ENCODE measurements at places on chromosomes 7 and 10.

DNA sequence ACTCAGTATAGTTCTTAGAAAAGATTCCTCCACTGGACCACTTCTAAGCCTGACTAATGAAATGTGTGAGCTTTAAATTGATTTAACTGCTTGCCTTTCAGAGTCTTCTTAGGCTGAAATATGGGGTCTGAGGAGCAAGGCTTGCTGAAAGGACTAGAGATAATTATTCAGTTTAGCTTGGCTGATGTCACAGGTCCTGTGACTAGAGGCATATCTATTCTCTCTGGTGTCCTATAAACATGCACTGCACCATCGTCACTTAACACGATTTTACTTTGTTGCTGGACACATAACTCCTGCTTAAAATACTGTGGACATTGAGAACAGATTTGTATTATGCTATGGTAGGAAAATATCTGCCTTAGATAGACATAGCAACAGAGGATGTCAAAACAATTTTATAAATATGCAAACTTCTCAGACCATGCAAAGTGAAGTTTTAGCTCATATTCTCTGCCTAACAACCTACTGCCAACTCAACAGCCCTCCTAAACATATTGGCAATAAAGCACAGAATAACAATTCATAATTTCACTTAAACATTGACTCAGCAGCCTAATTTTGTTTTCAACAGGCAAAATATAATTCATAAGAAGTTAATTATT, 80.2 kb downstream of the RNF133 start:
- DNase-seq = no peak

- DNase-seq = peak; percentile 29
Observed at GRCh38 chr10:29120216-29120615, 168.7 kb upstream of the LYZL1 start.

GRCh38 chr10:19921300-19922140, 105.3 kb downstream of the PLXDC2 start:
- no peak for DNase-seq

DNA sequence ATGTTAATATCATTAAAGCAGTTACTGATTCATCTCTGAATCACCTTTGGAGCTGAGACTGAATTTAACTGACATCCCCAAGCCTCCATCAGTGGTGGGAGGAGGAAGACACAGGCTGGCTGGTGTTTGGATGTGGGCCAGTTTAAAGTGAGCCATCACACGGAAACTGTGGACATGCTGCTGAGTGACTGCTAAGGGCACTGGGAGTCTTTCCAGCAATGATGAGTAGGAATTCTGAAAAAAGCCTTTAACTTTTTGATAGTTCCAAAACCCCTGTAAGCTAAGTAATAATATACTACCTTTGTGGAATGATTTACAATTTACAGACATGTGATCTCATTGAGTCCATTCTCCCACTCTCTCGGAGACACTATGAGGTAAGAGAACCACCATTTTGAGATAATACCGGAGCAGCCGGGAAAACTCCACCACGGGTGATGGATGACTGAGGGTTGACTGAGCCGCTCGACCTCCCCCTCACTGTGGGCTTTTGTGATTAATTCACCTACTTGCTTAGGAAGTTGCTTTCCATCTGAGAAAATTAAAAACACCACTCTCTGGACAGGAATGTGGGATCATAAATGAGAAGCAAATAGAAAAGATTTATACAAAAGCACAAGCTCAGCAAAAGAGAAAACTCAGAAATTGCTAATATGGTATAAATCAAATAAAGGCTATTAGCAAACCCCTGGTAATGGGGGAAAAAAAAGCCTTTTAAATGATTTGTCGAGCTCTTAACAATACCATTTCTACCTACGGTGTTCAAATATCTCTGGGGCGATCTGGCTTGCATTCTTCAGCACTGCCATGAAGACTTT, 194.8 kb downstream of the FANK1 start:
- DNase-seq = peak; percentile 79

DNA sequence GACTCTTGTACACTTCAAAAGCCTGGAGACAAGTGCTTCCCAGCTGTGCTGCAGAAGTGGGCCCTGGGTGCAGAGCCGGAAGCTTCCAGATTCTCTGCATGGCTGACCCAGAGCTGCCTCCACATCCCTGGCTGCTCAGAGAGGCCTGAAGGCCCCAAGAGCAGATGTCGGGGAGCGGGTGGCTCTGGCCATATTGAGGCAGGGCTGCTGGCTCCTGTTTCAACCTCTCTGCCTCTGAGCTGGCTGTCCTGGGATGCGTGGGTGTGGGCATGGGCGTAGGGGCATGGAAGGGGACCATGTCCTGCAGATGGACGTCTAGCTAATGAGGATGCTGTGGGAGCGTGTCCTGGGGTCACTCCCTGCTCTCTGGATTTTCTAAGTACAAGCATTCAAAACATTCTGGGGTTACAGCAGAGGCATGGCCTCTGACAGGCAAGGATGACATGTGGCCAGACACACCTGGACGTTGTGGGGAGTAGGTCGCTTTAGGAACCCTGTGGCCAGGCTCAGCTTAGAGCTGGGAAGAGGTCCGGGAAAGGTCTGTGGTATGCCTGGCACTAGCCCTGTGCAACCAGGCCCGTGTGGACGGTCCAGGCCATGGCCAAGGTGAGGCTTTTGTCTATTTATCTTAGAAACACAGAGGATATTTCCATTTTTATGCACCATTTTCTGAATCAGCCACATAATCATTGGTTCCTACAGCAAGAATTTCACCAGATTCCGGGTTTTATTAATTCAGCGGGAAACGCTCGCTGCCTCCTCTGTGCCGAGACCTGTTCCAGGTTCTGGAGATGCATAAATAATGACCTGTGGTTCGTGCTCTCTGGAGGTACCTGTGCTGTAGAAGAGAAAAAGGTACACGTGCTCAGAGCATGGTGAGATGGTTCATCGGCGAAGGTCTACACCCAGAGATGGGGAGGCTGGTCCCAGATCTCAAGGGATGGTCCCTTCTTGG, 361.1 kb downstream of the GLRX3 start:
- no peak for DNase-seq

DNA sequence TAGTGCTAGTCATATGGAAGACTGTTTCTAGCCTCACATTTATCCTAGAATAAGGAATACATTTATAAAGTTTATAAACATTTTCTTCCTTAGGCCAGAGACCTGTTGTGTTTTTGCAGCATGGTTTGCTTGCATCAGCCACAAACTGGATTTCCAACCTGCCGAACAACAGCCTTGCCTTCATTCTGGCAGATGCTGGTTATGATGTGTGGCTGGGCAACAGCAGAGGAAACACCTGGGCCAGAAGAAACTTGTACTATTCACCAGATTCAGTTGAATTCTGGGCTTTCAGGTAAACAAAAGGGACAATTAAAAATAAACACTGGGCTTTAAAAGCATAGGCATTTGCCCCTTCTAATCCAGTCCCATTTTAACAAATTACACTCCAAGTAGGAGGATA, 4.2 kb downstream of the LIPF start:
- DNase-seq = no peak

GRCh38 chr10:26251925-26252324, 35.4 kb downstream of the GAD2 start:
- peak; percentile 16 for DNase-seq

GRCh38 chr10:6530211-6530840, 49.8 kb downstream of the PRKCQ start:
- no peak for DNase-seq

DNA sequence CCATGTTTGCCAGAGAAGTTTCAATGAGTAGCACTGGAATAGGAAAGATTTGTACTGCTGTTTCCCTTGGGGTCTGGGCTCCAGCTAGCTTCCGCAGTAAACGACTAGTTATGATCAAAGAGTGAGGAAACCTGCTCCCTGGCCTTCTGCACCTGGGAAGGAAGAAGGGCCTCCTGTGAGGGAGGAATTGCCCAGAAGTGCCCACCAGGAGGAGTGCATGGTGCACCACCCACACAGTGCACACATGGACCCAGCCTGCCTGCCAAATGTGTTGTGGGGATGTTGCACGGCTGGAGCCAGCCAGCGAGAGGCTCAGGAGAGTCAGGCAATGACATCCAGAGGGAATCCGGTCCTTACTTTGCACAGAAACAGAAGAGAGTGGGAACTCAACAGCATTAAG, 27.0 kb upstream of the FAM107B start:
- no peak for DNase-seq

DNA sequence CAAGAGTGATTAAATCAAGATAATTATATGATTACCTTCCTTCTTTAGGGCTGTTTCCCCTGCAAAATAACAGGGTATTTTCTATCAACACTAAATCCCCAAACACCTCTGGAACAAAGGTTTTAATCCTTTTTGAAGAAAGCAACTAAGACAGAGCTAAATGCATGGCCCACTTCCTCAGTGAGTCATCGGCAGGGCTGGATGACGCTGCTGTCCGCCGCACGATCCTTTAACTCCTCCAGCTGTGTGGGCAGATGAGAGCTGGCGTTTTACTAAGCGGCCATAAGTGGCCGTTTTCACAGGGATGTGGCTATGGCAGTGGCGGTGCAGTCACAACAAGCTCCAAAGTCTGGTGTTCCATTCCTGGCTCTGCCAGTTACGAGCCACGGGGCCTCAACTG, 76.0 kb upstream of the C1QL3 start:
- DNase-seq = no peak

GRCh38 chr7:23696916-23697441, 13.0 kb upstream of the STK31 start:
- no peak for DNase-seq

- no peak for DNase-seq
Observed at GRCh38 chr10:131577786-131578471, 266.4 kb upstream of the TCERG1L start.

DNA sequence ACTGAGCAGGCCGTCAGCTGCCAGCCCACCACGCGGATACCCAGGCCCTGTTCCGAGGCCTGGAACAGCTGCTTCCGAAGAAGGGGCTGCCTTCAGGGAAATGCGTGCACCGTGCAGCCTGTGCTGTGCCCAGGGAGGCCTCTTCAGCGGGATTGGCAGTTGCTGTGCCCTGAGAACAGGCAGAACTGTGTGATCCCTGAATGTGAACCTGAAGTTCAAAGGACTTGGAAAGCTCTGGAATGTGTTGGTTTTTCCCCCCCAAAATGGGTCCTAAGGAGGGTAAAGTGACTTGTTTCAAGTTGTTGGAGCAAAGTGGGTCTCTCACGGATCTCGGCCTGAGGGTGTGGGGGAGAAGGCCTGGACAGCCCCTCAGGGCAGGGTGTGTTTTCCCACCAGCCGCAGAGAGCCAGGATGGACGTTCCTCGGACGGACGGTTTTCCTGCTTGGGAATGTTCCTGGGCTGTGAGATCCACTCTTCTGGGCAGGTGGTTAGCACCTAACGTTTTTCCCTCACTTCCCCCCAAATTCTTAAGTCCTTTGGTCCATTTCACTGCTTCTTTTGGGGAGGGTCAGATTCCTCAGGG, 2.1 kb downstream of the SPRN start:
- no peak for DNase-seq

GRCh38 chr10:126052171-126052570, 155.8 kb downstream of the FANK1 start:
- DNase-seq = no peak

DNA sequence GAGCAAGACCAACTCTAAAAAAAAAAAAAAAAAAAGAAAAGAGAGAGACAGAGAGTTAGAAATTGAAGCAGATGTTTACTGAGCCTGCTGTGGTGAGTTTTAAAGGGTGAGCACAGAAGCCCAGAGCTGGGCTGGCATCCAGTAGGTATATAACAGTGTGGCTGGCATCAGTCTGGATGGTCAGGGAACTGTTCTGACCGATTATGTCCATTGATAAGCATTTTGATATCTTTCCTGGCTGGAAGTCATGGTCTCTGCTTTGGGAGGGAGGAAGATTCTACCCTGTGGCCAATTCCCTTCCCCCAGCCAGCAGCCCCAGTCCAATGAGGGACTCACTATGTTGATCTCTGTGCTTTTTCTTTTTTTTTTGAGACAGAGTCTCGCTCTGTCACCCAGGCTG, 65.2 kb upstream of the PODXL start:
- DNase-seq = no peak

DNA sequence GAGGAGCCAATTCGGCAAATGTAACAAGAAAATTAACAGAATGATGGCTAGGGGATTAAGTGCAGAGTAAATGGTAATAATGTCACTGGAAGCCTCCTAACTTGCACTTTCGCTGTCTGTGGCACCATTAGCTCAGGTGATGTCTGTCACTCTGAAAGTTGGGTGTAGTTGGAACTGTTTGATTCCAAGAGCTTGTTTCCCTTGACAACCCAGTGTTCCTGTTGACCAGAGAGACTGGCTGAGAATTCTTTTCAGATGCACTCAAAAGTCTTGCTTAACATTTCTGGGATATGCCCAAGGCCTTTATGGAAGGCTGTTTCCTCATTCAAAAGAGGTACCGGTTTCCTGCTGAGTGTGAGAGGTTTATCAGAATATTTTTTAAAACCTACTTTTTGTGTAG, 49.6 kb downstream of the PLPP4 start:
- no peak for DNase-seq
